Activated naive CD4-positive, alpha-beta T cell treated with anti-CD3 and anti-CD28 coated beads, Interleukin-2, amount 10 ng/mL, durations not matched to agents 7 days and 5 days (primary cell): ENCODE measurements at places on chromosomes 16 and 17.

GRCh38 chr16:87330257-87330624 lies 13.0 kb upstream of the C16orf95 start:
- DNase-seq = no peak

DNA sequence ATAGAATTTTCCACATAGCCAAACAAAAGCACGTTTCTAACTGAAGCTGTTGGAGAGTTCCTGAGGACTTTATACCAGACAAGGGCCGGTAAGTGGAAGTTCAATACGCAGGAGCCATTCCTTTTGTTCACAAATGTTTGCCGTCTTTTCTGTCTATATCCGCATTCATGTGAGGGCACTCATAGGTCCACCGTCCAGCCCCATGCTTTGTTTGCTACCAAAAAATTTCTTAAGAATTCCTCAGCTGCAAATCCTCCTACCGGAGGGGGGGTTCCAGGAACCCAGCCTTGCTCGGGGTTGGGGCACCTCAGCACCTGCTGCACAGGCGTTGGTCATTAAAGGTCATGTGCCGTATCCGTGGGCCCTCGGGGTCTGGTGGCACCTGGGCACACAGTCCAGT lies 276.8 kb downstream of the SEC14L1 start:
- DNase-seq = no peak

DNA sequence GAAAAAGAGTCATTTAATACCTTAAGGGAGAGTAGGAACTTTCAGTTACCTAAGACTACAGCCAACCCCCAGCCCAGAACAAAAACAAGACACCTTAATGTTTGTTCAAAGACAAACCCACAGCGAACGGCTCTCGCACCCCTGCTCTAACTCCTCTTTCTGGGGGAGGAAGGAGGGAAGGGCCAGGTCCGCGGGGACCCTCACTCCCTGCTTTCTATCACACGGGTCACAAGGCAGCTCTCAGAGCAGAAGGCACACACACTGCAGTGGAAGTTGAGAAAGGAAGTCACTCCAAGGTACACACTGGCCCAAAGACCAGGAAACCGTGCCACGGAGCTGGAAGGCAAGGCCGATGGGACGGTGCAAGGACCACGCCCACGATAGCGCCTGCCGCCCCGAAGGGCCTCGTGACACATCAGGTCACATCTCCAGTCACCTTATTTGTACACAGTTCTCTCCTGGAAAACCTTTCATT lies 10.0 kb downstream of the LITAFD start:
- DNase-seq = peak; percentile 14

DNA sequence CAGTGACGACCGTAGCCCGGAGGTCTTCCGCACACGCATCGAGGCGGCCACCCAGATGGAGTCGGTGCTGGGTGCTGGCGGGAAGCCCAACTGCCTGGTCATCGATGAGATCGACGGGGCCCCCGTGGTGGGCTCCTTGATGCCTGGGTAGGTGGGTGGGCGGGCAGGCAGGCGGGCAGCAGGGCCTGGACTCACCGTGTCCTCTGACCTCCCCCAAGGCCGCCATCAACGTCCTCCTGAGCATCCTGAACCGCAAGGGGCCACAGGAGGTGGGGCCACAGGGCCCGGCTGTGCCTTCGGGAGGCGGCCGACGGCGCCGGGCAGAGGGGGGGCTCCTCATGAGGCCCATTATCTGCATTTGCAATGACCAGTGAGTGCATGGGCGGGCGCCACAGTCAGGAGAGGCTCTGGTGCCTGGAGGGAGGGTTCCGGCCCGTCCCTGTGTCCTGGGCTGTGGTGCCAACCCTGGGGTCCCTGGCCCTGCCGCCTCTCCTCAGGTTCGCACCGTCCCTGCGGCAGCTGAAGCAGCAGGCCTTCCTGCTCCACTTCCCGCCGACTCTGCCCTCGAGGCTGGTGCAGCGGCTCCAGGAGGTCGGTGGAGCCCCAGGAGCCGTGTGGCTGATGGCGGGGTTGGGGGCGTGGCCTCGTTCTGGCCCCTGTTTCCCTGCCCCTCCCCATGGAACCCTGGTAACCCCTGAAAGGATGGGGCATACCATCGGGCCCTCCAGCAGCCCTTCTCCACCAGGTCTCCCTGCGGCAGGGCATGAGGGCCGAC lies 4.0 kb downstream of the CHTF18 start:
- DNase-seq = no peak

DNA sequence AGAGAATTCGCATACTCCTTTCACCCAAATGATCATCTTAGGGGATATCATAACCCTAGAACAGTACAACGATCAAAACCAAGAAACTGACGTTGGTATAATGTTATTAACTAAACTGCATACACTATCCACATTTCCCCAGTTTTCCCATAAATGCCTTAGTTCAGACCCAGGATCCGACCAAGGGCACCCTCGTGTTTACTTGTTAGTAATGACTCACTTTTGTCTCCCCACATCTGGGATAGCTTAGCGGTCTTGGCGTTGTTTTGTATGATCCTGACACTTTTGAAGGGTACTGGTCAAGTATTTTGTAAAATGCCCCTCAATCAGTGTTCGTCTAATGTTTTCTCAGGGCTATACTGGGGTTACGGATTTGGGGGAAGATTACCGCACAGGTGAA lies 8.0 kb downstream of the HS3ST3A1 start:
- DNase-seq = no peak
